ENCODE measurements at places on chromosomes 3 and 15.

DNA sequence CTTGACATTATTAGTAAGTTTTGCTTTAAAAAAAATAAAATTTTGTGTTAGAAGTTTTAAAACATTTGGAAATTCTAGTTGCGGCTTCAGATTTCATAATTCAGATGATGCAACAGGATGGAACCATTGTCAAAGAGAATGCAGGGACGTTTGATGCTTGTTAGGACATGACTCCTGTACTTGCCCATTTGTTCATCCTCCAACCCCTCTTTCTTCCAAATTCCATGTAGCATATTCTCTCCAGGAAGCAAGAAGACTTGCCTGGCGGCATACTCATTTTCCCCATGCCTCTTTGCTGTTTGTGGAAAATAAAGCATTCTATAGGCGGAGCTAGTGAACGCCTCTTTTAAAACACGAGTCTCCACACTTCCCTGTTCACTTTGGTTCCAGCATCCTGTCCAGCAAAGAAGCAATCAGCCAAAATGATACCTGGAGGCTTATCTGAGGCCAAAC lies at the start of gene CSTA:
Gene CSTA (plus strand): TSS at position 378 of the 453 bp plus-strand sequence. CDS start 45 bp downstream, at position 423.
- no peak for DNase-seq

DNA sequence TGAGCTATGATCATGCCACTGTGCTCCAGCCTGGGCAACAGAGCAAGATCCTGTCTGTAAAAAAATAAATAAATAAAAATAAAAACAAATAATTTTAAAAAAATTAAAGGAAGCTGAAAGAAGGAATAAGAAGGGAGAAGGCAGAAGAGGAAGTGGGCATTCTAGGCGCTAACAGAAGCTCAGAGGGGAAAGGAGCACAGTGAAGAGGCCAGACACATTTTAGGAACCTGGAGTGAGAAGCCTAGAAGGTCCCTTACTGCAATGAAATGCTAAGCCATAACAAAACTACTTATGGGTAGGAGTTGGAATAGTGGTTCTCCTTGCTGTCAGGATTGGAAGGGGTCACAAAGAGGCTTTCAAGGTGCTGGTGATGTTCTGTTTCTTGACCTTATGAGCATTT lies 64.0 kb downstream of the ITGB5 start:
- no peak for DNase-seq

DNA sequence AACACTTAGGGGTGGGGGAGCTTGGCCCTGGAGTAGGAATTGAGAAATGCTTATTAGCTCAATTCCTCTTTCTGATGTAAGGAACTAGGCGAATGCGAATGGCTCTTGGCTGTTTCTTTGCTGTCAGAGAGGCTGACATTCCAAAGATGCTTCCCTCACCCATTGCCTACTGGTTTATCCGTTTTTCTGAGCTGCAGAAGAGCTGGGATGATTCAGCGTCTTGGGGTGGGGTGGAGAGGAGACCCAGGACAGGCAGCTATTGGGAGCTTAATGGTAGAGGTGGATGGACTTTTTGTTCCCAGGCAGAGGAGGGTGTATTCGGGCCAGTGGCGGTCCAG lies 9.8 kb downstream of the PLEKHO2 start:
- DNase-seq, result peak; percentile 28

GRCh38 chr15:42149493-42150218 lies 6.8 kb downstream of the PLA2G4F start:
- DNase-seq, result no peak

GRCh38 chr3:39126532-39127071 lies 19.1 kb downstream of the TTC21A start:
- no peak for DNase-seq

GRCh38 chr3:151919030-151919328 lies 45.5 kb downstream of the SUCNR1 start:
- no peak for DNase-seq

DNA sequence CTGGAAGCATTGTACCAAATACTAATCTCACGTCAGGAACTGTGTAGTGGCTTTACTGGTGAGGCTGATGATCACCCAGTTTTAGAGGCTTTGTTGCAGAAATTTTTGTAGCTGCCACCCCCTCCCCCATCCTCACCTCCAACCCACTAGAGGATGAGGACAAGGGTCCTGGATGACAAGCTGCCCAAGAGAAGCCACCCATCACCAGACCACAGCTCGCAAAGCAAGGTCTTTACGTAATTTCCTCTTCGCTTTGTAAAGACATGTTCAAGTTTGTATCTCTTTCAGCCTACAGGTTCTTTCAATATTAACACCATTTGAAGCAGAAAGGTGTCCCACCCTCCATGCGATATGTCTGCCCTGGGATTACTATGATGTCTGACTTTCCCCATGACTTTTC lies 74.2 kb downstream of the LDHAL6B start:
- DNase-seq, result no peak

GRCh38 chr3:115187149-115187757 lies 40.2 kb upstream of the ZBTB20 start:
- no peak for DNase-seq

- DNase-seq, result no peak
These were observed 2.9 kb upstream of the NDN start for GRCh38 chr15:23690015-23690414.
